ENCODE measurements at places on chromosomes 3 and 15. TPM values are rescaled to one million over a fixed set of nuclear protein-coding genes. Genes with fewer than 3 reads are reported as not detected.
A peak's percentile ranks its signal among the peaks of the same experiment; 100 is the strongest.

Gene EAF2
- 4.4 TPM for total RNA-seq

Gene STAC
- total RNA-seq, result 3.0 TPM

DNA sequence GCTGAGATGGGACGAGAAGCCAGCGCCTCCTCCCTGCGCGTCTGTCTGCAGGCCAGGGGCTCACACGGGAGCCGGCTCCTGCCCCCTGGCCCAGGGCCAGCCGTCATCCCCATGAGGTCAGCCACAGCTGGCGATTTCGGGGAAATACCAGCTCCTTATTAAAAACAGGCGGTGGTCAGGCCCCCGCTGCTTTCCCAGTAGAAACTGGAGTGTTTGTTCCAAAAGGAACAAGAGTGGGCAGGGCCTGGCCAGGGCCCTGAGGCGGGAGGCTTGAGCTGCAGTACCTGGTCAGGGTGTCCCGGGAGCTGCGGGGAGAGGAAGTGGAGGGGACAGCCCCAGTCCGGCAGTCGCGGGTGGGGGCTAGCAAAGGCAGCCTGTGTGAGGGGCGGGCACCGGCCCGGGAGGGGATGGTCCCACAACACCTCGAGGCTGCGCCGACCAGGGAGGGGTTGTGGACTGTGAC lies 17.8 kb downstream of the MYL3 start:
- DNase-seq, result peak; percentile 64

DNA sequence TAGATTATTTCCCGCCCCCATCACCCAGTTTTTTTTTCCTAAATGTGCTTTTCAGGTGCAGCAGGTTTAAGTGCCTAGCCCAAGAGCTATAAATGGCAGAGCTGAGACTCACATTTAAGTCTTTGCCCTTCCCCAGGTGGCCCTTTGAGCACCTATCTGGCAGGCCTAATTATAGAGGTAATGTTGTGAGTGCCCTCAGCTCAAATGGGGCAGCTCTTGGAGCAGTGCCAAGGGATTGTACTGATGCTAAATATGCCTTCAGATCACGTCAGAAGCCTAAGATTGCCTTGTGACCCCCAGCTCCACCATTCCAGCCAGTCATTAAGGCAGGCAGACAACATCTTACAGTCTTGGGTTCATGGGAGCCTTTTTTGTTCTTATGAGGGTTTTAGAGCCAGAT lies 159.5 kb downstream of the RPLP1 start:
- DNase-seq, result no peak

- DNase-seq, result no peak
Observed at GRCh38 chr3:65291448-65292125, 603.8 kb upstream of the ADAMTS9 start.

DNA sequence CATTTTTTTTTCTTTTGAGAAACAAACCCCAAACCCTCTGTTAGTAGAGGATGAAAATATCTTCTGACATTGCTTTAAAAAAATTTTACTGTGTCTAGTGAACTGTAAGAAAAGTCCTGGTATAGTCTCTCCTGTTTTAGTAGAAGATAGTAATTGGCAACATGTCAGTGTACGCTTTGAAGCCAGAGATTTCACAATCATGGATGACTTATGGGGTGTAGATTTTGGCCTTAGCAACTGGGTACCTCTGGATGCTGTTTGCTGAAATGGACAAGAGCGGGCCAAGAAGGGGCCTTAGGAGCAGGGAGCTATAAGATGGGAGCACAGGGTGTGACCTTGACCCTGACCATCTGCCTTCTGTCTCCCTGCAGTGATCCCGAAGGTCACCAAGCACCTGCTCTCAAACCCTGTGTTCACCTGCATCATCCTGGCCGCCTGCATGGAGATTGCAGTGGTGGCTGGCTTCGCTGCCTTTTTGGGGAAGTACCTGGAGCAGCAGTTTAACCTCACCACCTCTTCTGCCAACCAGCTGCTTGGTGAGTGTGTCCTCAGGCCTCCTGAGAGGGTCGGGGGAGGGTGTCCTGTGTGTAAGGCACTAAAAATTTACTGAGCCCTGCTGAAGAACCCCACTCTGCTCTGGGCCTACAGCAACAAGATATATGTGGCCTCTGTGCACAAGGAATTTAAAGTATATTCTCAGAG lies 266.7 kb downstream of the SLCO3A1 start:
- no peak for DNase-seq

- no peak for DNase-seq
Observed at GRCh38 chr15:49045751-49046219, 461 bp downstream of the SECISBP2L start.

- no peak for DNase-seq
Observed at GRCh38 chr3:13042127-13042701, 31.0 kb downstream of the IQSEC1 start.

DNA sequence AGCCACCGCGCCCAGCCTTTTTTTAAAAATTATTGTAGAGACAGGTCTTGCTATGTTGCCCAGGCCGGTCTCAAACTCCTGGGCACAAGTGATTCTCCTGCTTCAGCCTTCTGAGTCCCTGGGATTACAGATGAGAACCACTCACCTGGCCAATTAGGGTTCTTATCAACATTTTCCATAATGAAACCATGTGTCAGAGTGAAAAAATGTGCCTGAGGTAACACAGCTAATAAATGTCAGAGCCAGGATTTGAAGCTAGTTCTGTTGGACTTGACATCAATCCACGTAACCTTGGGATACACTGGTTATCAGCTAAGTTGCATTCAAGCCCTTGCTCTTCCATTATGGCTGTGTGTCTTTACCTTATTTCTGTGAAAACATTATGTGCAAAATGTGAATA lies 29.1 kb downstream of the CHST14 start:
- DNase-seq, result no peak
